ENCODE measurements at places on chromosomes 3 and 15.

- DNase-seq: no peak
Measured at GRCh38 chr15:77749236-77749997, 116.7 kb upstream of the LINGO1 start.

DNA sequence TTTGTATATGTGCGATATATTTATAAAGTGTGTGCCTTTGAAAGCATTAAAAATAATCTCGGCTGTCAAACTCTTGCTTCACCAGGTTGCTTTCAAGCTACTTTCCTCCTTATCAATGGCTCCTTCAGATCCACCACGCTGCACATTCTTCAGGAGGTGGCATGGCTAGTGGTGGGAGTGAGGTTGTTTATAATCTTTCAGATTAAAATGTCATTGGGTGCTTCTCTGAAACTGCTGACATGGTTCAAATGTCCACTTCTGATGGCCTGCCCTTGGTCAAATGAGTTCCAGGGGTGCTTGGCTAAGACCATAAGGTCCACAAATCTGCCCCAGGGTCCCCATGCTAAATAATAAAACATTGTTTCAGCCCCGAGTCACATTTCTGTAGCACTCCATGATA is 36.7 kb downstream of the ARHGAP31 start:
- no peak for DNase-seq

- DNase-seq: no peak
Measured at GRCh38 chr3:131995891-131996290, 38.9 kb downstream of the CPNE4 start.

GRCh38 chr3:184295771-184296170 is 3.3 kb upstream of the PSMD2 start:
- no peak for DNase-seq

- DNase-seq: no peak
Measured at GRCh38 chr3:150049317-150049716, 78.6 kb upstream of the PFN2 start.

DNA sequence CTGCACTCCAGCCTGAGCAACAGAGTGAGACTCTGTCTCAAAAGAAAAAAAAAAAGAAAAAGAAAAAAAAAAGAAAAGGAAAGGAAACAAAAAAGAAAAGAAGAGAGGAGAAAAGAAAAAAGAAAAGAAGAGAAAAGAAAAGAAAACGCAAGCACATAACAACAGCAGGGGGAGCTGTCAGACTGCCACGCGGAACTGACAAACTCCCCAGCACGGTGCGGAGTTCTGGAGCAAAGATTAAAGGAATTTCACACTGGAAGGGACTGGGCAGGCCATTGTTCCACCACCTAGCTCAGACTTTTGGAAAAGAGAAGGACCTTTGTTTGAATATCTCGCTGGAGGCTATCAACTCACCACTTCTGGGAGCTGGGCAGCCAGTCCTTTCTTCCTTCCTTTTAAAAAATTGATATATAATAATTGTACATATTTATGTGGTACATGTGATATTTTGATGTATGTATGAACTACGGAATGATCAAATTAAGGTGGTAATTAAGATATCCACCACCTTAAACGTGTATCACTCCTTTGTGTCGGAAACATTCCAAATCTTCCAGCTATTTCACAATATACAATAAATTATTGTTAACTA is 40.5 kb downstream of the DPPA2 start:
- peak; percentile 14 for DNase-seq

- DNase-seq: no peak
Measured at GRCh38 chr3:122902326-122902725, 107.5 kb downstream of the SLC49A4 start.

GRCh38 chr15:101083336-101084045 is 164.3 kb downstream of the LRRK1 start:
- no peak for DNase-seq

DNA sequence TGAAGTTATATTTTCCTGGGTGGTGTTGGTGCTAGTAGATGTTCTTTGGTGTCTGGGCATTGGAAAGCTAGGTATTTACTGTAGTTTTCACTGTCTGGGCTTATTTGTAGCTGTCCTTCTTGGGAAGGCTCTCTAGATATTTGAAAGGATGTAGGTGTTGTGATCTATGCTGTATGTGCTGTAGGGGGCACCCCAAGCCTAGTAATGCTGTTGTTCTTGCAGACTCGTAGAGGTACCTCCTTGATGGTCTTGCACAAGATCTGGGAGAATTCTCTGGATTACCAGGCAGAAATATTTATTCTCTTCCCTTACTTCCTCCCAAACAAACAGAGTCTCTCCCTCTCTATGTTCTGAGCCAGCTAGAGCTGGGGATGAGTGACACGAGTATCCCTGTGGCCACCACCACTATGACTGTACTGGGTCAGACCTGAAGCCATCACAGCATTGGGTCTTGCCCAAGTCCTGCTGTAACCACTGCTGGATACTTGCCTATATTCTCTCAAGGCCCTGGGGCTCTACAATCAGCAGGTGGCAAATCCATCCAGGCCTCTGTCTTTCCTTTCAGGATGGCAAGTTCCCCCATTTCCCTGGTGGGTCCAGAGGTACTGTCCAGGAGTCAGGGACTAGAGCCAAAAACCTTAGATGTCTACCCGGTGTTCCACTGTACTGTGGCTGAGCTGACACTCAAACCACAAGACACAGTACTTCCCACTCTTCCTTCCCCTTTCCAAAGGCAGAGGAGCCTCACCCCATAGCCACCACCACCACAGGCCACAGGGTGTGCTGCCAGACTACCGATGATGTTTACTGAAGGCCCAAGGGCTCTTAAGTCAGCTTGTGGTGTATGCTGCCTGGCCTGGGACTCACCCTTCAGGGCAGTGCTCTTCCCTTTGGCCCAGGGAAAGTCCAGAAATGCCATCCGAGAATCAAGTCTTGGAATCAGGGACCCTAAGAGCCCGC is 195.2 kb upstream of the DPPA4 start:
- peak; percentile 24 for DNase-seq

- no peak for DNase-seq
Measured at GRCh38 chr3:191105418-191105817, 93.6 kb upstream of the OSTN start.

- no peak for DNase-seq
Measured at GRCh38 chr15:80835336-80835735, 56.2 kb downstream of the CEMIP start.
